Adrenal gland (tissue), 19 donors: ENCODE measurements at places on chromosomes 2 and 18.

DNA sequence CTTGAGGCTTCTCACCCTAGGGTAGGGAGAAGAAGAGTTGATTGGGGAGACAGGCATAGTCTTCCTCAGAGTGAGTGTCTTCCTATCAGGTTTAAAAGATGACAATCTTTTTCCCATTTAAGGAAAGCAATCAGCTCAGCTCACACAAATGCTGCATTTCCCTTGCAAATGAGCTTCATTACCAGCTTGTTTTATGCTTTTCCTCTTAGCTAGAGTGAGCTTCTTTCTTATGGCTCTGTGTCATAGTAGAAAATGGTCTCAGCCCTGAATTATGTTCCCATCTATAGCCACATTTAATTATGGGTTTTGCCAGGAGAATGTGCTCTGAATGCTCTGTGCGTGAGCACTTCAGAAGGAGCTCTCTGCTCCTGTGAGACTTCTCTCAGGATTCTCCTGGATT, 112.8 kb upstream of the NCK2 start:
- no peak for DNase-seq

DNA sequence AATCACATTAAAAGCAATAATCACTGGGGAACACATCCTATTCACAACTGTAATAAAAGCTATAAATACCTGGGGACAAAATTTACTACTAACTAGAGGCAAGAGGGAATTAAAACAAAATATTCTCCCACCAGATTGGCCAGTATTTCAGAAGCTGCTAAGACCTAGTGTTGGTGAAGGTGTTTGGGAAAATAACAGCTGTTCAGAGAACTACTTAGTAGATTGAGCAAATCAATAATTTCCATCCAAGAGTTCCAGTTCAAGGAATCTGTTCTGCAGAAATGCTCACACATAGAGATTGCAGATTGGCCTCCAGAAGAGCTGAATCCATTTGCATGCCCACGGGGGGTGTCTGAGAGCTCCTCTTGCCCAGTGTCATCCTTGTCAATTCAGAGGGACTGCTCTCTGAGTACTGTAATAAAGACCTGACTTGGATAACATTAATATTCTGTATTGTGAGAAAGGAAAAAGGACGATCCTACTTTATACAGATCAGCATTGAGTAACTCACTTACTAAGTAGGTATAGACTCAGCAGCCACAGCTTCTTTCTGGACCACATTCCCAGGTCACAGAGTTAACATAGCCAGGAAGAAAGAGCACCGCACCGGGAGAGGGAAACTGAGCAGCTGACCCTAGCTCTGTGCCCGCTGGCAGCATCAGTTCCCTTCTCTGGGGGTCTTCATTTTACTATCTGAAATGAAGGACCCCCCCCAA, 5.6 kb downstream of the TUBB6 start:
- no peak for DNase-seq

- DNase-seq, result no peak
Observed at GRCh38 chr18:76259096-76259495, 235.9 kb downstream of the ZNF516 start.

GRCh38 chr2:60741576-60741975, 14.5 kb upstream of the PAPOLG start:
- peak; percentile 87 for DNase-seq

DNA sequence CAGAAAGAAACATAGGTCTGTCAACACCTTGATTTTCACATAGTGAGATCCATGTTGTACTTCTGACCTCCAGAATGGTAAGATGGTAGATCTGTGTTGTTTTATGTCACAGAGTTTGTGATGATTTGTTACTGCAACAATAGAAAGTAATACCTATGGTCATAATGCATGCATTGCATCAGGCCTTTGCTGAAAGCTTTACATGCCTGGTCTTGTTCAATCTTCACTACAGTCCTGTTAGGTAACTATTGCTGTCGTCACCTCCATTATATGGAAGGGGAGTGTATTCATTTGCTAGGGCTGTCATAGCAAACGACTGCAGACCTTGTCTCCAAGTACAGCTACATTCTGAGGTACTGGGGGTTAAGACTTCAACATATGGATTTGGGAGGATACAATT, 243.5 kb downstream of the ANAPC1 start:
- no peak for DNase-seq

GRCh38 chr2:143730953-143731260, 601.7 kb downstream of the ARHGAP15 start:
- DNase-seq, result no peak

DNA sequence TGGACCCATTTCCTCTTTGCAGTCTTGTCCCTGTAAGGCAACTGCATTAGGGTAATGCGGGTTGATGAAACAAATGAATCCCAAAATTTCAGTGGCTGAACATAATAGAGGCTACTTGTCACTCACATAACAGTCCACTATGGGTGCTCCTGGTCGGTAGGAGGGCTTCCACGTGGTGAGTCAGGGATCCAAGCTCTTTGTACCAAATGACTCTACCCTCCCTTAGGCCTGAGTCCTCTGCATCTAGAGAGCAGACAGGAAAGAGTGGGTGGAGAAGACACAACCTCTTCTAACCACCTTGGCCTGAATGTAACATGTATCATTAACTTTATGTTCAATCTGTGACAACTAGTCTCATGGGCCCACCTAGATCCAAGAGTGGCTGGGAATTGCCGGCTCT, 86.2 kb upstream of the HAAO start:
- DNase-seq, result no peak

- no peak for DNase-seq
Observed at GRCh38 chr2:58634653-58635370, 393.7 kb upstream of the FANCL start.

- no peak for DNase-seq
Observed at GRCh38 chr2:208024091-208024490, 1.2 kb downstream of the PLEKHM3 start.

DNA sequence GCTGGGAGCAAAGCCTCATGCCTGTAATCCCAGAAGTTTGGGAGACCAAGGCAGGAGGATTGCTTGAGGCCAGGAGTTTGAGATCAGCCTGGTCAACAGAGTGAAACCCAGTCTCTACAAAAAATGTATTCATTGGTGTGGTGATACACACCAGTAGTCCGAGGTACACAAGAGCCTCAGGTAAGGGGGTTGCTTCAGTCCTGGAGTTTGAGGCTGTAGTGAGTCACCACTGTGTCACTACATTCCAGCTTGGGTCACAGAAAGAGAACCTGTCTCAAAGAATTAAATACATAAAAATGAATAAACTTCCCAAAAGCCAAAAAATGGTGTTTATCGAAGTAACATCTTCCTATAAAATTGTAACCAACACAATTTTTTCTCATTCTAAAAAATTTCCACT, 568.1 kb upstream of the LINC00305 start:
- no peak for DNase-seq

GRCh38 chr2:53952519-53952918, 18.3 kb downstream of the PSME4 start:
- no peak for DNase-seq

DNA sequence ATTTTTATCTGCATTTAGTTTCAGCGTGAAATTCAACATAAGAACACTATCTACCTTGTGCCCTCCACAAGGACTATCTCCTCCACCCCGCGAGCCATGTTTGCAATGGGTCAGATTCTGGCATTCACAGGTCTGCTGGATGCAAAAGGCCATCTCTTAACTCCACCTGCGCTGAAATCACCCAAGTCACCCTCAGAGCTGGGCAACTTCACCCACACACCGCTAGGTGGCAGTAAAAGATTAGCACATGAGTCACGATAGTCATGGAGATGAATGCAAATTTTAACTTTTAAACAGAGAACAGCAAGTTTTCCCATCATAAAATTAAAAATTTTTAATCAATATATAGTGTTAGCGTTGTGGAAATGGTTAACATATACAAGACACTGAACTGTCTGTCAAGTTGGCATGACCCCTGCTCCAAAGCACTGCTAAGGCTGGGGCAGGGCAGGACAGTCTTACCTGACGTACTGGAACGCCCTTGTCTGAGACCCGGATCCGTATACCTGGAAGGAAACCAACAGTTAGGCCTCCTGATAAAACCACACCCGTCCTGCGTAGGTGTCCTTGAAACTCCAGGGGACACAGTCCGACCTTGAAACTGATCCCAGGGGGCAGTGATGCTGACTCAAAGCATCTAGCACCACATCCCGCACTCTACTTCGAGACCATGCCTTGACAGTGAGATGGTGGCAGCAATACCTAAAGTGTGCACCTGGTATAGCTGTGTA, 89.6 kb downstream of the UXS1 start:
- DNase-seq, result peak; percentile 68

GRCh38 chr18:46130061-46130460, 25.9 kb downstream of the HAUS1 start:
- DNase-seq, result no peak

DNA sequence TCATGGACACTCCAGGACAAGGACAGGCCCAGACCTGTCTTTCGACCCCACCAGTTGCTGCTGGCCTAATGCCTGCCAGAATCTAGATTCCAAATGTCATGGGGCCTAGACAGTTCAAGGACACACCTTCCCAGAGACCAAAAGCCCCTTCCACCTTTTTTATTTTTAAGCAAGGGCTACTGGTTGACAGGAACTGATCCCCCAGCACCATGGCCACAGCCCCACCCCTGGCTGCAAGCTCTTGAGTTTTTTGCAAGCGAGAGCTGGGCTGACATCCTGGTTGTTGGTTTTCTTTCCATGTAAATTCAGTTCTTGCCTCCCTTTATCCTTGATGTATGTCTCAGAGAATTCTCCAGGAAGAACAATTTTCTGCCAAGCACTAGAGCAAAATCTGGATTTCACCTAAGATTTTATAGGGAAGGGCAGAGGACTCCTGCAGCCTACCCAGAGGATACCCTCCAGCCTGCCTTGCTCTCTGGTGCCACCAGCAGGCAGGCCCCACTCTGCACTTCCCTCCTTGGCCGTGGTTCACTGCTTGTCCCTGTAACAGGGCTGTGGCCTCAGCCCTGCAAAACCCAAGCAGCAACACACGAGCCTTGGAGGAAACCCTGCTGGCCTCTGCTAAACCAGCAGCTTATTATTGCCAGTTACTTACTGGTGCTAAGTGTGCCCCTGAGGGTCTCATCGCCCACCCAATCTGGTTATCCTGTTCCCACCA, 97.7 kb downstream of the TWIST2 start:
- DNase-seq, result no peak

DNA sequence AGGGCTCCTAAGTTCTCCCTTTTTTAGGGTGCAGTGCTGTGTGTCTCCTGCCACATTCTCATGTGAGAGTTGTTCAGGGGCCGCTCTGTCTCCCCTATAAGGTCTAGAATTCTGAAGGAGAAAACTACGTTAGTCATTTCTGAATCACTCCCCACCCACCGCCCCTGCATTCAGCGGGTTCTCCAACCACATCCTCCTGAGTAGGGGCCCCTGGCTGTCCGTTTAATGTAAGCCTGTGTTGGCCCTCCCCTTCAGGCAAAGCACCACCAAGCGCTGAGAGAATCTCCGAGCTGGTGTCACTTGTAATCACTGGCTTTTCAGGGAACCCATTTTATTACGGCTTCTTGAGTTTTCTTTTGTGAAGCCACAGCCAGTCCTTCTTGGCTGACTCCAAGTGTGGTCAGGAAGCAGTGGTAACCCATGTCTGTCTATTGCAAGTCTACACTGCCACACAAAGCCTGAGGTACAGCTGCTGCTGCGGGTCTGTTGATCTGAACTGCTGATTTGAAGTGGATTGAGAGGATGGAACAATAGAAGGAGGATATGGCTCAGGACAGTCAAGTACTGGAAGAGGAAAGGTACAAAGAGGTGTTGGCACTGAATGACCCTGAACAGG, 16.9 kb downstream of the LCT start:
- no peak for DNase-seq

GRCh38 chr2:202165945-202166344, 72.5 kb downstream of the SUMO1 start:
- no peak for DNase-seq

DNA sequence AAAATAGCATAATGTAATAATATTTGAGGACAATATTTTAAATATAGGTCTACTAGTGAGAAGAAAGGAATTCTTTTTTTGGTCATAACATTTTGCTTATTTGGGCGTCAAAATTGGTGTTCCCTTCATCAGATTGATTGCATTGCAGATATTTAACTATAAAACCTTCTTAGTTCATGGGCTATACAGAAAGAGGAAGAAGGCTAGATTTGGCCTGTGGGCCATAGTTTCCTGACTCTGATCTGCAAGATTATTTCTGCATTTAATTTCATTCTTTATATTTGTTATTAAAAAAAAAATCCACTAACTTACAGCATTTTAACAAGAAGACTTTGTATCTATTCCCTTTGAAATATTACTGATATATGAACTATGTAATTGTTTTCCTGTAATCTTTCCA, 31.9 kb downstream of the PIKFYVE start:
- DNase-seq, result no peak

GRCh38 chr2:30796699-30797098, 10.5 kb downstream of the CAPN13 start:
- DNase-seq, result no peak

DNA sequence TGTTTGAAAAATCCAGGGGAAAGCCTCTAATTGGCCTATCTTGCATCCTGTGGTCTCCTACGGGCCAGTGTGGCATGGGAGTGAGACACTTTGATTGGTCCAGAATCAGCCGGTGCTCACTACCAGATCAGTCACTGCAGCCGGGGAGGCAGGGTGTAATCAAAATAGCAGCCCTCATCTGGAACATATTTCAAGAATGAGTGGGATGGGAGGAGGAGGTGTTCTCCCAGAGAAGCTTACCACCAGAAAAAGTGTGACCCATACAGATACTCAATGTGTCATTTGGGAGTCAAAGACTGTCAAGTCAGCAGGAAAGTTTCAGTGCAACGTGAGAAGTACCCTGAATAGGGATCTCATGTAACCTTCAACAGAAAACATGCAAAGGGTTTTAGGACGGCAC, 393.9 kb upstream of the SLC14A2 start:
- no peak for DNase-seq

DNA sequence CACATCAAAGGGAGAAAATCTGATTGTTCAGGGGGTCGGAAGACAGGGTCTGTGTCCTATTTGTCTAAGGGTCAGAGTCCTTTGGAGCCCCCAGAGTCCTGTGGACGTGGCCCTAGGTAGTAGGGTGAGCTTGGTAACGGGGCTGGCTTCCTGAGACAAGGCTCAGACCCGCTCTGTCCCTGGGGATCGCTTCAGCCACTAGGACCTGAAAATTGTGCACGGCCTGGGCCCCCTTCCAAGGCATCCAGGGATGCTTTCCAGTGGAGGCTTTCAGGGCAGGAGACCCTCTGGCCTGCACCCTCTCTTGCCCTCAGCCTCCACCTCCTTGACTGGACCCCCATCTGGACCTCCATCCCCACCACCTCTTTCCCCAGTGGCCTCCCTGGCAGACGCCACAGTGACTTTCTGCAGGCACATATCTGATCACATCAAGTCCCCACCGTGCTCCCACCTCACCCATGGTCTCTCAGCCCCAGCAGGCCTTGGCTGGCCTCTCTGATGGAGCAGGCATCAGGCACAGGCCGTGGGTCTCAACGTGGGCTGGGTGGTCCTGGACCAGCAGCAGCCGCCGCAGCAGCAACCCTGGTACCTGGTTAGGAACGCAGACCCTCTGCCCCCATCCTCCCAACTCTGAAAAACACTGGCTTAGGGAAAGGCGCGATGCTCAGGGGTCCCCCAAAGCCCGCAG, 3.8 kb downstream of the PROC start:
- DNase-seq, result no peak
